ENCODE measurements at places on chromosomes 6 and 20.

DNA sequence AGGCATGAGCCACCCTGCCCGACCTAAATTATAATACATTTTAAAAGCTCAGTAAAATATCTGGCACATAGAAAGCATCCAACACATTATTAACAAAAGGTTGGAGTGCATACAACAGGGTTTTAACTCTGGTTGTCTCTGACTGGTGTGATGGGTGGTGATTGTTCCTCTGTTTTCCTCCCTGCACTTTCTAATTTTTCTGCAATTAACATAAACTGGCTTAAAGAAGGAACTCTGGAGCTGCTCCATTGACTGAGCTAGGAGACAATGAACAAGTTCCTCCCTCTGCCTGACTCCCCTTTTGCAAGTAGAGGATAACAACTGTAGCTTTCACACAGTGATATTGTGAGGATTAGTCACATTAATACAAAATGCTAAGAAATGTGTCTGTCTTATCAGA lies 48.5 kb upstream of the SIRPG start:
- no peak for DNase-seq

GRCh38 chr6:147983581-147984366 lies 358.9 kb upstream of the SASH1 start:
- no peak for DNase-seq

GRCh38 chr6:112780498-112781096 lies 433.5 kb downstream of the RFPL4B start:
- DNase-seq, result no peak

DNA sequence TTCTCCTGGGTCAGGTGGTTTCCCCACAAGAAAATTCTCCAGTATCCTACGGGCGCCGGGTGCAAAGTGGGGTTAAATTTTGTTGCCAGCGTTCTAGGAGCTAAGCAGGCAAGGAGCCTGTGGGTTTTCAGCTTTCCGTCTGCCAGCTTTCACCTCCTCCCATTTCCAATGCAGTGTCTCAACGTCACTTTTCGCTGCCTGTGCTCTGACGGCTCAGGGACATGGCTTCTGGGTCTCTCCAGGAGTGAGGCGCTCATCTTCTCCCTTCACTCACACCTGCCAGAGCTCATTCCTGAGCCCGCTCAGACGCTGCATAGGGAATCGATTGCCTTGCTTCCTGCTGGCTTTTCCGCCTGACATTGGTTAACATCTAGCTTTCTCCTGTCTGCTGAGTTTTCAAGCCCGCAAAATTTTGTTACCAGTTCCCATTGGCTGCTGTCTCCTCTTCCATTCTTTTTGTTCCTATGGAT lies 7.3 kb upstream of the NAA20 start:
- no peak for DNase-seq

DNA sequence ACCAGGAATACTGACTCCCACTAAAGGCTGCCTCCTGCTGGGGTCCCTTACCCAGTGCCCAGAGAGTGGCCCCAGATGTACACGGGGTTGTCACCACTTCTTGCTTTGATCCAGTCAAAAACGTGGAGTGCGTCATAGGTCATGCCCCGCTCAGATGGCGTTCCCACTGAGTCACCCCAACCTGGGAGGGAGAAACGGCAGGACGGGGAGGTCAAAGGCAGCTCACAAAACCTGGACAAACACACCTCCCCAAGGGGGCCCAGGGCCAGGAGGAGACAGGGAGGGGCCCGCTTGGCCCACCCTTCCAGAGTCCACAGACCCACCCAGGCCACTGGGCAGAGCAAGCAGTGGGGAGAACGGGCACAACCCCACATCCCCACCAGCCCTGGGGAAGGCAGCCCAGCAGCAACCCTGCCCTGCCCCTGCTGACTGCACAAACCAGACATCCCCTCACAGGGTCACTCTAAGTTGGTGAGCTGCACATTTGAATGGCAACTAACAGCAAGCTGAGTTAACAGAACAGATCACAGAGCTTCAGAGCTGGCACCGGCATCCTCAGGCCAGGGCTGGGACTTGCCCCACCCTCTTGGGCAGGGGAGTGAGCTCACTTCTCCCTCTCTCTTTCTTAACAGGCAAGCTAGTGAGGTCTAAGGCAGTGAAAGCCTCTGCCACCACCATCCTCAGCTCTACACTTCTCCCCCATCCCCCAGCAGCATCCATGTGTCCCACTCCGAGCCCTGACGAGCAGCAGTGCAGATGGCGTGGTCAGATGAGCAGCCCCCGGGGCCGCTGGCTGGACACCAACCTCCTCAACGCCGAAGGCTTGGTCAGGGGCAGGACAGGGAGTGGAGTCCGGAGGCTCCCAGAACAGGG lies 61.7 kb downstream of the PYGB start:
- DNase-seq, result no peak

DNA sequence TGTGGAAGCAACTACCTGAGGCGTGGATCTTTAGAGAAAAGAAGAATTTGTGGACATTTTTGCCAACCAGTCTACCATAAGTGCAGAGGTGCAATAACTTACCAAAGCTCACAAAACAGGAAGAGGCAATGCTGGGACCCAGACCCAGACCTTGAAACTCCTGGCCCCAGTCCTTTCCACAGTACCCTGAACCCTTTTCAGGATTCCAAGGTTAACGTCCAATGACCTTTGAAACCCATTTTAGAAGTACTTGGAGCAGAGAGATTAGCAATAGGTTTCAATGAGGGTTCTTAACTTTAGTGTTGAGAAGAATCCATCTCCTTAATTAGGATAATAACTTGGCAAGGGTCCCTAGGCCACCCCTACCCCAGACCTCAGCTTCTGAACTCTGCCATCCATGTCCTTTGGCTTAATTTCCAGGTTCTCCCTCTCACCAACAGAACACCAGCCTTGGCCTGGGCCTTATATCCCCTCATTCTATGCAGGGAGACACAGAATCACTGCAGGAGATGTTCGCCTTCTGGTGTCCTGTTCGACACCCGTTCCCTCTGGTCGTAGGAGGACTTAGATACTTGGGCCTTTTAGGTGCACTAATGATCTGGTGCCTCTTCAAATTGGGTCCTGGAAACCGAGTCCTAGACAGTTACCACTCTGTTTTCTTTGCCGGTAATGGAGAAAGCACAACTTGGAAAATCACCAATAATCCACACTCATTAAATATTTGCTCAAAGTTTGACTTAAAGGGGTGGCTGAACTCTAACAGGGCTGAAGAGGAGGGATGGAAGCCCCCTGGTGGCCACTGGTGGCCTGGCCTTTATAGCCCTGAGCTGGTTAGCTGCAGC lies 40.6 kb downstream of the ISM1 start:
- DNase-seq, result peak; percentile 64

DNA sequence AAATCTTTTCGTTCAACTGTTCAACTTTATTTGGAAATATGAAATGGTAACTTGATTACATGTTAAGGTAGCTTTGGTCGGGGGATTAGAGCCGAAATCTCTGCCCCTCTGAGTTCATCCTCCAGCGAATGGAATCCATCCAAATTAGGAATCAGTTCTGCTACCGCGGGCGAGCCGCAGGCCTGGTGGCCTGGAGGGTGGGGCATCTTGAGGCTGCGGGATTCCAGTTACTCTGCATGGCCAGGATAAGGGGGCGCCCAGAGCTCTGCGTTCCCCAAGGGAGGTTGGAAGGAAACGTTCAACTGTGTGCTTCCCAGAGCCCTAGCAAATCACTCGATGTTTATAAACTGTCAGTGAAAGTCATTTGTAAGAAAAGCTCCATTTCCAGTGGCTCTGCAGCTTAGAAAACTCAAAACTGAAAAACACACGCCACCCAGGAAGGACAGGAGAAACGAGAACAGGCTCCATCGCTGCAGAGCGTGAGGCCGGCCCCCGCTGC lies 262.2 kb downstream of the TAF4 start:
- DNase-seq, result no peak

DNA sequence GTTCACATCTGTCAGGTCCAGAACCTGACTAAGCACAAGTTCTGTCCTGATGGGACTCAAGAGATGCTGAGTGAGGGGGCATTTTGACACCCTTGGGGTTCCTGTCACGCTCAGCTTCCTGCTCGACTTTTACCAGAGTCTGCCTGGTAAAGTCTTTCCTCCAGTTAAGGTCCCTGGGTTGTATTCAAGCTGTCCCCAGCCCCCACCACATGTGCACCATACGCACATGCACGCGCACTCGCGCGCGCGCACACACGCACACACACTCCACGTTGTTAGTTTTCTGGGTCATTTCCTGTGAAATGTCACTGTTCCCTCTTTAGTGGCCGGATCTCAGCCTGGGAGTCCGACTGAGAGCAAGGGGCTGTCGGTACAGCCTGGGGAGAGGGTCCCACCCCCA lies 166.1 kb downstream of the GMPR start:
- no peak for DNase-seq

- no peak for DNase-seq
Measured at GRCh38 chr6:159259441-159260125, 90.4 kb downstream of the FNDC1 start.

DNA sequence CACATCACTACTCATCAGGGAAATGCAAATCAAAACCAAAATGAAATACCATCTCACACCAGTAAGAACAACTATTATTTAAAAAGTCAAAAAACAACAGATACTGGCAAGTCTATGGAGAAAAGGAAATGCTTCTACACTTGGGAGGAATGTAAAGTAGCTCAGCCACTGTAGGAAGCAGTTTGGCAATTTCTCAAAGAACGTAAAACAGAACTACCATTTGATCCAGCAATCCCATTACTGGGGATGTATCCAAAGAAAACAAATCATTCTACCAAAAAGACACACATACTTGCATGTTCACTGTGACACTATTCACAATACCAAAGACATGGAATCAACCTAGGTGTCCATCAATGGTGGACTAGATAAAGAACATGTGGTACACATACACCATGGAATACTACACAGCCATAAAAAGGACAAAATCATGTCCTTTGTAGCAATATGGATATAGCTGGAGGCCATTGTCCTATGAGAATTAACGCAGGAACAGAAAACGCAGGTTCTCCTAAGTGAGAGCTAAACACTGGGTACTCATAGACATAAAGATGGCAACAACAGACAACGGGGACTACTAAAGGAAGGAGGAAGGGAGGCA lies 260.4 kb downstream of the RNGTT start:
- no peak for DNase-seq

- DNase-seq, result no peak
Measured at GRCh38 chr6:83071023-83071422, 3.6 kb downstream of the DOP1A start.

- DNase-seq, result no peak
Measured at GRCh38 chr6:106417572-106418147, 57.1 kb downstream of the CRYBG1 start.

GRCh38 chr6:126064748-126065401 lies 78.5 kb downstream of the TRMT11 start:
- no peak for DNase-seq

GRCh38 chr6:44631968-44632367 lies 244.5 kb downstream of the CDC5L start:
- no peak for DNase-seq

DNA sequence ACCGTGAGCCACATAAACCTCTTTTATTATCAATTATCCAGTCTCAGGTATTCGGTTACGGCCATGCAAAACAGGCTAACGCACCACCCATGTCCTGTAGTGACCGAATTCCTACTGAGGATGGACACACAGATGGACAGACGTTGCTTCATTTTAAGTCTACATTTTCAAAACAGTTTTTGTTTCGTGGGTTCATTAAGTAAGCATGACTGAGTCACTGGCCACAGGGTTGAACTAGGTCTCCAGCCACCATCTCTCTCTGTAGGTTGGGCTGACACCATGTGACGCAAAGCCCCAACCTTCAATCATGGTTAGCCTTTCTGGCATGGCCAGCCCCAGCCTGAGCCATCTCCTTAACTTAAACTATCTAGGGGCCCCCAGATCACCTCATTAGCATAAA lies 110.0 kb upstream of the SLC22A23 start:
- DNase-seq, result no peak

DNA sequence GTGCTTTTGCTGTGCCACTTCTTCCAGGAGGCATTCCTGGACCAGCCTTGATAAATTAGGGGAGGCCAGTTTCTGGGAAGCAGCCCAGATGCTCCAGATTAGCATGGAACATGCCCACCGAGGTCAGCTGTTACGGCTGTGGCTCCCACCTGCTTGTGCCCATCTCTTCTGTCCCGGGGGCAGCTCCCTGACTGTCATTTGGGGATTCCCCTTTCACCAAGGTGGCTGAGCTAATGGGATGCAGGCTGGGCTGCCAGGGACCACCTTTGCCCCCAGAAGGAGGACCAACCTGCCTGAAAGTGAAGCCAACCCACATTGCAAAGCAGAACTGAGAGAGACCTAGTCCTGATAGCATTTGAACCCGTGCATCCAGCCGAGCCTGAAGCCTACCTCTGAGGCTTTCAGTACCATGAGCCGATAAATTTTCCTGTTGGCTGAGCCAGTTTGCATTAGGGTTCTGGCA lies 85.3 kb downstream of the PTPN1 start:
- no peak for DNase-seq

DNA sequence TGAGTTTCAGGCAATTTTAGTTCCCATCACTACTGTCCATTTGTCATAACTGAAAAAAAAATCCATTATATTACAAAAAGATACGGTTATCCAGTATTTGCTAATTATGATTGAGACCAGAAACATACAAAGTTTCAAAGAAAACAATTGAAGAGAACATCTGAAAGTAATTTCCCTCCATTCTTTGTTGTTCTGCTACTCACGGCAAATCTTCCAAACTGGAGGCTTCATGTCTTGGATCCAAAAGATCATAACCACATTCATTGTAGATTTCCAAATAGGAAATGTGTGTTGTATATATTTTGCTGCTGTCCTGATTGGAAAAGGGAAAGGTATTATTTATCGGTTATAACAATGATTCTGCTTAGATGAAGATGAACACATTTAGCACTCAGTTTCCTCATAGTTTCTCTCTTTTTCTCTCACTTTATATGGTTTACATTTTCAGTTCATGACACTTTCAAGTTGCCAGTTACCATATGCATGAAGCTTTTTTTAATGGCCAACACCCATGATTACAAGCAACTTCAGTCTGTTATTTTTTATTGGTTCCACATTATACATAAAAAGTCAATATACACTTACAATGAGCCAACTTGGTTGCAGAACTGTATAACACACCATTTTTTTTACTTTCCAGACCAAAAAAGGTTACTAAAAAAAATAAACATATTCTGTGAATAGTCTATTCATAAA lies 90.4 kb downstream of the KIF6 start:
- DNase-seq, result no peak

GRCh38 chr20:44691424-44692423 lies 23.4 kb upstream of the CCN5 start:
- DNase-seq, result no peak

- no peak for DNase-seq
Measured at GRCh38 chr6:20362623-20363022, 39.1 kb upstream of the E2F3 start.

- DNase-seq, result no peak
Measured at GRCh38 chr20:35015863-35016193, 60.2 kb downstream of the MYH7B start.

- no peak for DNase-seq
Measured at GRCh38 chr6:7523922-7524321, 17.5 kb upstream of the DSP start.

- DNase-seq, result no peak
Measured at GRCh38 chr20:58813369-58813768, 37.3 kb downstream of the GNAS-AS1 start.

All from activated CD4-positive, alpha-beta T cell treated with anti-CD3 and anti-CD28 coated beads for 1 hour (primary cell).